ENCODE measurements at places on chromosomes 13 and 19.

DNA sequence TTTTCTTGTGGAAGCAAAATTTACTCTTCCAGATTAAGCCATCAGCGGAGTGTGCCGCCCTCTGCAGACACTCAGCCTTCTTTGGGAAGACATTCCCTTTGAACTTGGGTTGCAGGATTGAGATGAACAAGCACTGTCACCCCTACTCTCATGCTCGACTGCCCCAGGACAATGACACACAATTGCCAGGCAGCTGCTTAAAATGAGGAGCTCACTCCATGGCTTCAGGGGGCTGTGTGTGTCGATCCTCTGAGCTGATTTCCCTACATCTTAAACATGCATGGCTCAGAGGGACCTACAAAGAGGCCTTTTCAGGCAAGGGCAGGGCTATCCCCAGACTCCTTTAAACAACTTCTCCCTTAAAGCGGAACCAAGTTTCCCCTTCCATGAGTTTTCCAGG is 107.5 kb upstream of the MBNL2 start:
- DNase-seq: no peak

- no peak for DNase-seq
These were observed 504 bp upstream of the VWA8 start for GRCh38 chr13:41961466-41961760.

GRCh38 chr13:30346789-30347167 is 39.4 kb upstream of the KATNAL1 start:
- no peak for DNase-seq

DNA sequence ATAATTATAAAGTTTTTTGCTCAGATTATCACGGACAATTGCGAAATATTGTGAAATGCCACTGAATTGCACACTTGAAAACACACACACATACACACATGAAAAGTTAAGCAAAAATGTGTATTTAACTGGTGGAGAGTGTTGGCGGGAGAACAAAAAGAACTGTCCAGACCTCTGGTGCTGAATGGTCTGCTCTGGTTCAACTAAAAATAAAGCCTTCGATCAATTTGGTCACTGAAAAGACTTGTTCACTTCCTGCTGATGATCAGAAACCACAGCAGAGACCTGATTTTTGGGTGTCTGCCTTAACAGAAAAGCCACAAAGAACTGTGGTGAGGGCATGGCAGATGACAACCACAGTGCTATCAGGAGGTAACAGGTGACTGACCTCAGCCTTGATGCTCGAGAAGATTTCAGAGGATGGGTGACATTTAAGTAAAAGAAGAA is 4.0 kb upstream of the IGFL1 start:
- DNase-seq: no peak

GRCh38 chr13:21616205-21616866 is 12.4 kb upstream of the MICU2 start:
- DNase-seq: no peak

DNA sequence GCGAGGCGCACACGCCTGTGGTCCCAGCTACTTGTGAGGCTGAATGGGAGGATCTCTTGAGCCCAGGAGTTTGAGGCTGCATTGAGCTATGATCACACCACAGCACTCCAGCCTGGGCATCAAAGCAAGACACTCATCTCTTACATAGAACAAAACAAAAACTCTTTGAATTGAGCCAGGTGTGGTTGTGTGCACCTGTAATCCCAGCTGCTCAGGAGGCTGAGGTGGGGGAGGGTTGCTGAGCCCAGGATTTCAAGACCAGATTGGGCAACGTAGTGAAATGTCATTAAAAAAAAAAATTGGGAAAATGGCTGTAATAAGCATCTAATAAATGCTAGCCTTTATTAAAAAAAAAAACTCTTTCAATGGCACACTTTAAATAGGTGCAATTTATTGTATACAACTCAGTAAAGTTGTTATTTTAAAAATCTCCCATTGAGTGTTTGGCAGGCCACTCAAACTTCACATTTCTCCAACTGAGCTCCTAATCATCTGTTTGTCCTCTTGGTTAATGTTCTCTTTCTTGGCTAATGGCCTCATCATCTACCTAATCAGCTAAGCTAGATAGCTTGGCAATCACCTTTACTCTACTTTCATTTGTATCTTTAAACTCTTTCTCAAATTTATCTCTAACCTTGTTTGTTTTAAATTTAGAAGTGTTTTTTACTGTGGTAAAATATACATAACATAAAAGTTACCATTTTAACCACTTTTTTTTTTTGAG is 28.1 kb upstream of the HMGB1 start:
- no peak for DNase-seq

GRCh38 chr19:43152214-43152613 is 34.1 kb downstream of the PSG5 start:
- DNase-seq: no peak

DNA sequence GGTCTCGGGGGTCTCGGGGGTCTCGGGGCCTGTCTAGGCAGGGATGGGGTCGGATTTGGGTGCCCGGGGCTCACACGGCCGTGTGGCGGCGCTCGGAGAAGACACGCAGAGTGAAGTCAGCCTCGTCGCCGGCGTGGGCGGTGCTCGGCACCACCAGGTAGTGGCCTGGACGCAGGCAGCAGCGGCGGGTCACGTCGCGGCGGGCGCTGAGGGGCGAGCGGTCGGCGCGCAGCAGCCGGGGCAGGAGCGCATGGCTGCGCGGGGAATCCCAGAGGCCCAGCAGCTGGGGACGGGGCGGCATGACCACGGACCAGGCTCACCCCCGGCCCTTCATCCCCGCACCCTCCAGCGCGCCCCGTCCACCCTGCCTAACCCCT is 8.2 kb downstream of the CAPN12 start:
- DNase-seq: peak; percentile 56

- DNase-seq: no peak
These were observed 102.6 kb upstream of the MYCBP2 start for GRCh38 chr13:77429320-77430142.

- DNase-seq: no peak
These were observed at the start of gene BTBD2 for GRCh38 chr19:2015608-2015950. BTBD2 (minus strand) TSS chr19:2015714; CDS start chr19:2015703, 11 bp downstream.

- DNase-seq: no peak
These were observed 20.5 kb upstream of the SHKBP1 start for GRCh38 chr19:40555978-40556689.

DNA sequence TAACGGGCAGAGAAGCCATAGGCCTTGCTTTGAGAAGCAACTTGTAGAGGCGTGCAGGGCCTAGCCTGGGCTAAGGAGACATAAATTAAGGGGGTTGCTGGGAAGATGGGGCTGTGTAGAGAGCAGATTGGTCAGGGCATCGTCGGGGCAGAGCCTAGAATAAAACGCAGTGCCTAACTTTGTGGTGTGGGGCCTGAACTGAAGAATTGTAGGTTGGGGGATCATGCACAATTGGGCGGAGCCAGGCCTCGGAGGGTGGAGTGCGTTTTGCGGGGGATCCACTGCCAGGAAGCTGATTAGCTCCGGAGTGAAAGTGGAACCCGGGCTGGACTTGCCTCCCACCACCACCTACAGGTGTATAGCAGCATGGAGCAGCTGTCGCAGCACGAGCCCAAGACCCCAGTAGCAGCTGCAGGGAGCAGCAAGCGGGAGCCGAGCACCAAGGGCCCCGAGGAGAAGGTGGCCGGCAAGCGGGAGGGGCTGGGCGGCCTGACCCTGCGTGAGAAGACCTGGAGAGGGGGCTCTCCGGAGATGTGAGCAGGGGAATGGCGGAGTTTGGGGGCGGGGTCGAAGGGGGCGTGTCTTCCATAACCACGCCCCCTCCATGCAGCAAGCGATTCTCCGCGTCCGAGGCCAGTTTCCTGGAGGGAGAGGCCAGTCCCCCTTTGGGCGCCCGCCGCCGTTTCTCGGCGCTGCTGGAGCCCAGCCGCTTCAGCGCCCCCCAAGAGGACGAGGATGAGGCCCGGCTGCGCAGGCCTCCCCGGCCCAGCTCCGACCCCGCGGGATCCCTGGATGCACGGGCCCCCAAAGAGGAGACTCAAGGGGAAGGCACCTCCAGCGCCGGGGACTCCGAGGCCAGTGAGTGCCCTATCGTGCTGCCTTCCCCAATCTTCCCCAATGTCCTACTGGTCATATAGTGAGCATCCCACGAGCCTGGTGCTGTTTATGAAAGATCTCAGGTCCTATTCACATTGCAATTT is 13.8 kb downstream of the DNASE2 start:
- peak; percentile 86 for DNase-seq

DNA sequence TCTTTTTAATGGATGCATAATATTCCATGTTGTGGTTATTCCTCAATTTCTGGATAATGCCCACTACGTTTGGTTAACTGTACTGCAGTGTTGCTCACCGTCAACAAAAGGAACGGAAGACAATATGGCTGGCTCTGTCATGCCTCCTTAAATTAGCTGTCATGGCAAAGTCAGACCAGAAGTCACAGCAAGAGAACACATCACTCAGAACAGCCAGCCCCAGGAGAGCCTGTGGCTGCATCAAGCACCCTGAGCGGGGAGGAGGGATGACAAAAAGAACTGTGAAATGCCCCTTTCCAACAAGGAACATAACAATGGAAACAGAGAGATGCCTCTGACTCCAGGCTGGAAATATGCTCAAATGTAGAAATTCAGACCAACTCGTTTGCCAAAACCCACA is 366.0 kb upstream of the ZNF507 start:
- DNase-seq: no peak

DNA sequence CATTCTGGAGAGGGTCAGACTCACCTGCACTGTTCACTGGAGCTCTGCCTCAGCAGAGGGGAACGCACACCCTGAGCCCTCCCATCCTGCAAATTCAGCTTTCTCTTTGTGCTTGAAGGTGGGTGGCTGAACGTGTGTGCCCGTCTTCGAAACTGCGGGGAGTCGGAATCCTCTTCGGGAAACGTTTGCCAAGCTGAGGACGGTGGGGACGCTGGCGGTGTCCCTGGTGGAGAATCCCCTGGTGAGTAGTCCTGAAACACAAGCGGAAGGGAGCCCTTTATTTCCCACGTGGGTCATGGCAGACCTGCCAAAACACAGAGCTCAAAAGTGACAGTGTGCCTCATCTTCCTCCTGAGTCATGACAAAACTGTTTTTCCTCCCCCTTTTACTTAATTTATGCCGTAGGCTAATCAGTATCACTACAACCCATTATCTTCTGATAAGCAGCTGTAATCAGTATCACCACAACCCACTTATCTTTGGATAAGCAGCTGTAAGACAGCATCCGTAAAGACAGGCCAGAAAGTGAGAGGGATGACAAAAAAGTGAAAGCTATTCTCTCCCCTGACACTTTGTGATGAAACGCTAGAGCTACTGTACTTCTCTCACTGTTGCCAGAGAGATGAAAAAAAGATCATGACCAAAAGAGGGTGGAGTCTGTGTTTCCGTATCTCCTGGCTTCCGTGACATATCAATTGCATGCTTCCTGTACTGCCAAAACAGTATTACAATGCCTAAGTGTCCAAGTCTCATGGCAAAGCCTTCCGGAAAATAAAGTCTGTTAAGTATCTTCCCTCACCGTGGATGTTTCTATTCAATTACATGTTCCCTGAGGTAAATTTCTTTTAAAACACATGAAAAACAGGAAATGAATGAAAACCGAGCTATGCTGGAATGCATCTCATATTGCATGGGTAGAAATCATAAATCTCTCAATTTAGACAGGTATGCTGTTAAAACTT is 155.5 kb downstream of the TBC1D4 start:
- DNase-seq: no peak

DNA sequence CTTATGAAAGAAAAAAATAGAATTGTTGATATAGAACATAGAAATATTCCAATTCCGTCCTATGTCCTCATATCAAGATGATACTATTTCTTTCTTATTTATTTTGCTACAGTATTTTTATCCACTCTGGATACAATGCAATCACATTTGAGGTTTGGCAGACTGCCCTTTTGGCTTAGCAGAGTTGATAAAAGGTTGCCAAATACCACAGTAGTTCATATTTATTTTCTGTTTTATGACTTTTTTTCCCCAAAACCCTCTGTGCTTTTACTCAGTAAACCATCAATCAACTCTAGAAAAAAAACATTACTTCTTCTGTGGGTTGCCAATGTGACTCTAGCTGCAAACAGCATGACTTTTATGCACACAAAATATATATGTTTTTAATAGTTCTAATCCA is 424.5 kb downstream of the PCDH9 start:
- no peak for DNase-seq

GRCh38 chr19:6772028-6772865 is at the start of gene VAV1:
VAV1 (plus strand) TSS chr19:6772708; CDS start chr19:6772808, 100 bp downstream.
- DNase-seq: no peak

GRCh38 chr19:6521718-6522646 is 8.8 kb upstream of the TNFSF9 start:
- no peak for DNase-seq

GRCh38 chr19:10315335-10316214 is at the start of gene FDX2:
FDX2 (minus strand) TSS chr19:10316015; CDS start chr19:10315996, 19 bp downstream.
- peak; percentile 91 for DNase-seq

Measured in left forelimb (tissue), 1 donor.